ENCODE measurements at places on chromosomes 3 and 15.

DNA sequence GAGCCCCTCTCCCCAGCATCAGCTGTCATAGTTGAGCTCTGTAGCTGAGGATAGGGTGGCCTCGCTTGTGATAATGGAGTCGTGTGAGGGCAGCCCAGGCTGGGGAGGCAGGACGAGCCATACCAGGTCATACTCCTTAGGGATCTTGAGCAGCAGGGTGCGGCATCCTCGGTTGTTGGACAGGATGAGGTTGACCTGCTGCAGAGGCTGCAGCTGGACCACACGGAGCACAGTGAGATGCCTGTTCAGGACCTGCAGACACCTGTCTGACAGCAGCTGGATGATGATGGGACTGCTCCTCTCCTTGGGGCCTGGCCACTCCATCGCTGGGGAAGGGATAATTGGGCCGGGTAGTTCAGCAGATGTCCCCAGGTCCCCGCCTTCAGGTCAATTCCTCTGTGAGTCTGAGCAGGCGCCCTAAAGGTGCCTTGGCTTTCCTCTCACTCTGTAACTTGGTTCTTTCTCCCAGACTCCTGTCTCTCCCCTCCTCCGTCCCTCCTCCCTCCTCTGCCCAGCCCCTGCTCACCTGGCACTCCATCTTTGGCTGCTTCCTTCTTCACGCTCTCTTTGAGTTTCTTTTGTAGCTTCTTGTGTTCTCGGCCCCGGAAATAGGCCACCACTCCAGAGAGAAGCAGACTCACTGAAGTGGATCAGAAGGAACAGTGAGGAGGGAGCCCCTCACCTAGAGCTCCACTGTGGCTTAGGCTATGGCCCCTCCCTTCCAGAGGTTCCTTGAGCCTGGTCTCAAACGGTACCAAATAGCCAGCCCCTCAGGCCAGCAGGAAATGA, 7.8 kb downstream of the DUOX2 start:
- DNase-seq: no peak

DNA sequence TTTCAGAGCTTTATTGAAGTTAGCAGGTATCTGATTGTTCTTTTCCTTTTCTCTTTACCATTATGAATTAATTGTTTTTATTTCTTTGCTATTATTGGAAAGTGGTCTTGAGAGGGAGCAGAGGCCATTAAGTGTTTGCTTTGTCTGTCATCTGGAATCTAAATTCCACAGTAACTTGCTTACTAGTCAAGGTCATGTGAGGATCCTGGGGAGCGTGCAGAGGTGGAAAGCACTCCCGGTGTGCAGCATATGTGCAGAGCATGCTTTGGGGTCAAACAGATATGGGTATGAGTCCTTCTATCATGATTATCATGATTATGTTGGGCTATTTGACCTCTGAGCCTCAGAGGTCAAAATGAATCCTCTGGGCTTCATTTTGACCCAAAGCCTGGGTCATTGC, 96.4 kb downstream of the MYRIP start:
- DNase-seq: no peak

DNA sequence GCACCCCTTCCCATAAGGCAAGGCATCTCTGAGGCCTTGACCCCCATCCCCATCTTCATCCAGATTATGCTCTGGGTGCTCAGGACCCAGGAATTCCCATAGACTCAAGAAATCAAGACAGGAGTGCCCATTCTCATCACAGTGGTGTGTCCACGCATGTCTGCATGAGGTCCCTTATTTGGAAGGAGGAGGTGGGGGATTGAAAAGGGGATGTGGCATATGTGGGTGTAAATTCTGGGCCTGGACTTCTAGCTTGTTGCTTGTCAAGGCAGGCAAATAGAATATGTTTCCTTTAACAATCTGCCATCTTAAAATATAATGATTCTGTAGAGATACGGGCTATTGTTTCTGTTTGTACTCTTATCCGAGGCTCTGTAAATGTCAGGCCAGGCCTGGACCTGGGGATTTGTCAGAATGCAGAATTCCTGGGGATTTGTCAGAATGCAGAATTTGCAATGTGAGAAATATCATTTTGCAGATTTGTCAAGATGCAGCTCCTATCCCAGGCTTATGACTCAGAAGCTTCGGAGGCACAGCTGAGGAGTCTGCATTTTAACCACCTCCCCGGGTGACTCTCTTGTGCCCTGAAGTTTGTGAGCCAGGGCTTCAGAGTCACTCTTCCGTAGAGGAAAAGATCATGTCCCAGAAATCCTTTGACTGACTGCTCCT, 157.8 kb downstream of the SV2B start:
- DNase-seq: no peak

GRCh38 chr3:117399311-117400078, 689.9 kb downstream of the TUSC7 start:
- DNase-seq: no peak

DNA sequence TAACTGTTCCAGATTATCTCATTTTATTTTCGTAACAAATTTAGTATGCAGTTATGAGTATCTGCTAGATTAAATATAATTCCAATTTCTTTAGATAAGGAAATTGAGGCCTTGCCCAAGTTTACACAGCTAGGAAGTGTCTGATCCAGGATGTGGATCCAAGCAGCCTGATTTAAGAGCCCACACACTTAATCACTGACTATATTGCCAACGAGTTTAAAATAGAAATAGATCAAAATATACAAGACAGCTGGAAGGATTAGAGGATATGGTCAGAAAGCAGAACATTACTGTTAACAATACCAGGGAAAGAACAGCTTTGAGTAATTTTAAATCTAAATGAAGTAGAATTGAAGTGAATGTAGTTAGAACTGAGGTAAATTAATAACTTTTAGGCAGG, 215.2 kb downstream of the C3orf38 start:
- DNase-seq: no peak

DNA sequence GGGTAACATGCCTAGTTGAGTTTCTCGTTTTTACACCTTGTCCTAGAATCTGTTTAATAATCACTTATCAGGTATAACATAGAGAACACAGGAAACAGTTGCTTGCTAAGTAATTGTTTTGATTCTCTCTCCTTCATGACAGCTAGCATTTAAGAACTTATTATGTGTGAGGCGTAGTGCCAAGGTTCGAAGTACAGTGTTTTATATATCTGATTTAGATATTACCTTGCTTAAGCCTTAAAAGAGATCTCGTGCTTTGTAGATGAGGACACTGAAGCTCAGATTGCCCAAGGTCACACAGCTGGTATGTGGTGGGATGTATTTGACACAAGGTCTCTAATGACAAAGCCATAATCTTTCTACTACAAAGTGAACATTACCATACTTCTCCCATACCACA, 29.0 kb upstream of the IFT57 start:
- DNase-seq: no peak

- DNase-seq: no peak
Measured at GRCh38 chr3:12990781-12991480, 82.3 kb downstream of the IQSEC1 start.

GRCh38 chr3:40008796-40009195, 199.4 kb downstream of the MYRIP start:
- DNase-seq: no peak

- no peak for DNase-seq
Measured at GRCh38 chr15:23081271-23081670, 41.9 kb upstream of the TUBGCP5 start.

- no peak for DNase-seq
Measured at GRCh38 chr3:139830817-139831216, 104.2 kb upstream of the CLSTN2 start.

DNA sequence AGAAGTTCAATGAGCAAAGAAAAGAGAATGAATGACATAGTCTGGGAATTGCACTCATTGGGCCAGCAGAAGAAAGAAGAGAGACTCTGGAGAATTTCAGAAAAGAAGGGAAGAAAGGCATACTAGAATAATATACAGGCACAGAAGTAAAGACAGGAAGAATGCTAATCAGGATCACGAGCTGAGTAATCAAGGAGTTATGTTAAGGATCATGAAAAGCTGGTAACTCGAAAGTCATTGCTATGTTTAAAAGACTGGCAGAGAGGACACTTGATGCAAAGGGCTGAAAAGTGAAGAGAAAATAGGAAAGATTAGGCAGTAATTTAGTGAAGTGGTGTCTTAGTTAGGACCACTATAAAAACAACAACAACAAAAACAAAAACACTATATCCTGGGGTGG, 284.1 kb downstream of the ZBBX start:
- no peak for DNase-seq

DNA sequence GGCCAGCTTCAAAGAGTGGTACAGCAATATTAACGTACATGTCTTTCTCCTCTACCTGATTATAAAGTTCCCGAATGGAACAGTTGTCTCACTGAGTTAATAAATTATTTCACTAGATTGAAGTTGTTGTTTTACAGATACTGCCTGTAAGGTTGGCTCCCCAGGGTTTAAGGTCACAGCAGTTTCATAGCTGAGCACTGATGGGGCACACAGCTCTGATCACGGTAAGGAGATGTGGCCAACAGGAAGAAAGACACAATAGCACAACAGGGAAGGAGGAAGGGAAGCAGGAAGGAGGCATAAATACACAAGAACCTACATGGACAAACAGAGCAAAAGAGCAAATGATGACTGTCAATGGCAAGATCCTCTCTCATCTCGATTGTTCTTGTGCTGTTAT, 215.6 kb downstream of the WNT5A start:
- no peak for DNase-seq

DNA sequence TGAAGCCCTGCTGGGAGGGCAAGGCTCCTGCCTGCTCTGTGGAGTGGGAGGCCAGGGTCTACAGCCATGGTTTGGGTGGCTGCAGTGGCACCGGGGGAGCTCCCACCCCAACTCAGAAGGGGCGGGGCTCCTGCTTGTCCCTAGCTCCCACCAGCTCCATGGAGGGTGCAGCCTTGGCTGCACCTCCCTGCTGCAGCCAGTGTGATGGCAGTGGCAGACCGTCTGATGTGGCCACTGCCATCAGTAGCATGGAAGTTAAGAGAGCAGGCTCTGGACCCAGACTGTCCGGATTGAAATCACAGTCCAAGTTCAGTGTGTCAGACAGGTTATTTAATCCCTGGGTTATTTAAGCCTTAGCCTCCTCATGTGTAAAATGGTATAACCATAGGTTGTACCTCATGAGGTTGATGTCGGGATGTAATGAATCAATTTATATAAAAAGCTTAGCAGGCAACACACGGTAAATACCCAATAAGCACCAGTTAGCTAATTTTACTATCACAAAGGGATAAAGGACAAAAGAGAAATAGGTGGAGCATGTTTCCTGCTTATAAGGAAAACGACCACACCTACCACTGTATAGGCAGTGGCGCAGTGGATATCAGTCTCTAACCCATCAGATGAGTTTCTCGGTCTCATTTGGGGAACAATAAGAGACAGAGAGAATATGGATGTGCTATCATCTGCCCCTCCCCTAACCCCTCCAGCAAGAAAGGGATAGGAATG, 13.1 kb upstream of the NR1I2 start:
- DNase-seq: no peak

- no peak for DNase-seq
Measured at GRCh38 chr15:48001393-48002039, 119.3 kb upstream of the SLC24A5 start.

GRCh38 chr3:69944931-69945493, 54.5 kb upstream of the SAMMSON start:
- no peak for DNase-seq

GRCh38 chr15:41513506-41514227, at the start of gene LTK:
Gene LTK, minus strand, starts transcription at chr15:41513827. Its CDS starts 118 bp downstream, at chr15:41513709.
- no peak for DNase-seq

DNA sequence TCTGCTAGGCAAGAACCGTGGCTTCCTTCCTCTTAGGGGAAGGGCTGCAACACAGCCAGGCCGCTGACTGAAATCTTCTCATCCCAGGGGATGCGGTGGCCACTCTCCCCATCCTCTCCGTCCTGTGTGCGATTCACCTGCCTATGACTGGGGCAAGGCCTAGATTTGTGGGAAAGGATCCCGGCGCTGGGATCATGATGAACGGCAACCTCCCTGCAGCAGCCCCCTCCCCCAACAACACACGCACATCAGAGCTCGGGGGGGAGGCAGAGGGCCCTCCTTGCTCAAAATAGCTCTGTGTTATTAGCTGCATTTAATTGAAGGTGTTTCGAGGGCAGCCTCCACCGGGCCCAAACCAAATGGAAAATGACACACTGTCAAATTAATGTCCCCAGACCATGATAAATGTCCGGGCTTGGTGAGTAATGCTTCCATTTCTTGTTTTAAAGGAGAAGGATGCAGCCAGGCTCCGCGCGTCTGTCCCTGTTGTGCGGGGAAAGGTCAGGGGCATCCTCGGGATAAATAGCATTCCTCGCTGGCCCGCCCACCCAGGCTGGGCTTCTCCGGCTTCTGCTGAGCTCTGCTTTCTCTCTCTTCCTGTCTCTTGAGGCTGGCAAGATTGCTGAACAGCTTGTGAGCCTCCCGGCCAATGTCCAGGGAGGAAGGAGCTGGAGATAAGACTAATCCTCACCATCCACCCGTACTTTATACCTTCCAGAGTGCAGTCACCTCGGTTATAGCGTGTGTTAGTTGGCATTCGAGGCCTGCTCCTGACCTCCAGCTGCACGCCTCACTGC, 56.4 kb upstream of the TLE3 start:
- no peak for DNase-seq

DNA sequence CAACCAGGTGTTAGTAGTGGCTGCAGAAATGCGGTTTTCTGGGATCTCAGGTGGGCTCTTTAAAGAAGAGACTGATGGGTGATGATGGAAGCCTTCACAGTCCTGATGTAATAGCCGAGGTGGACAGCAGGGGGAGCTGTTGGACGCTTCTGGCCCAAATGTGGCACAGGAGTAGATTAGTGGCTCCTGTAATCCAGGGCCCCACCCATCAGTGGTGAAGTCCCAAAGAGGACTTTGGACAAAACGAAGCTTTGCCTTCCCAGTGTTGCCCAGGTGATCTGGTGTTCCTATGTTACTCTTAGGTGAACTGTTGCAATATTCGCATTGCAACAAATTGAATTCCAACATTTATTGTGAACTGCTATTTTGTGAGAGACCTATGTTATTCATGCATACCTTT, 31.8 kb upstream of the MYZAP start:
- DNase-seq: peak; percentile 73

GRCh38 chr3:184927796-184928315, 115.9 kb downstream of the VPS8 start:
- DNase-seq: no peak

DNA sequence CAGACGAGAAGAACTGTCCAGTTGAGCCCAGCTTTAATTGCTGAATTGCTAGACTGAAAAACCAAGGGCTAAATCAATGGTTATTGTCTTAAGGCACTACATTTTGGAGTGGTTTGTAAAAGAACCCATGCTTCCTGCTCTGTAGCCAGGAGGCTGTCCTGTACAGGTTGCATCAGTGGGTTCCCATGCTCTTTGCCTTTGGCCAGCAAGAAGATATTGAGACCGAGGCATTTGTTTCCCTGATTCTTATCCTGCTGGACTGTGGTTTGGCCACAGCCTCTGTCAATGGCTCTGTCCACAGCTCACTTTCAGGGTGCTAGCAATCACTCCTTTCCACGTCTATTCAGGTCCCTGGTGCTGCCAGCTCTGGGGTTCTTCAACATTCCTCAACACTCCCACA, 89.6 kb downstream of the FAM43A start:
- no peak for DNase-seq

GRCh38 chr3:14721126-14721864, 46.4 kb downstream of the C3orf20 start:
- DNase-seq: no peak

GRCh38 chr15:101406036-101406435, 83.5 kb downstream of the PCSK6 start:
- no peak for DNase-seq

All from activated CD4-positive, alpha-beta T cell treated with anti-CD3 and anti-CD28 coated beads for 24 hours (primary cell).